NCI-H1930 (cell line): ENCODE measurements at places on chromosomes 7 and 10.

DNA sequence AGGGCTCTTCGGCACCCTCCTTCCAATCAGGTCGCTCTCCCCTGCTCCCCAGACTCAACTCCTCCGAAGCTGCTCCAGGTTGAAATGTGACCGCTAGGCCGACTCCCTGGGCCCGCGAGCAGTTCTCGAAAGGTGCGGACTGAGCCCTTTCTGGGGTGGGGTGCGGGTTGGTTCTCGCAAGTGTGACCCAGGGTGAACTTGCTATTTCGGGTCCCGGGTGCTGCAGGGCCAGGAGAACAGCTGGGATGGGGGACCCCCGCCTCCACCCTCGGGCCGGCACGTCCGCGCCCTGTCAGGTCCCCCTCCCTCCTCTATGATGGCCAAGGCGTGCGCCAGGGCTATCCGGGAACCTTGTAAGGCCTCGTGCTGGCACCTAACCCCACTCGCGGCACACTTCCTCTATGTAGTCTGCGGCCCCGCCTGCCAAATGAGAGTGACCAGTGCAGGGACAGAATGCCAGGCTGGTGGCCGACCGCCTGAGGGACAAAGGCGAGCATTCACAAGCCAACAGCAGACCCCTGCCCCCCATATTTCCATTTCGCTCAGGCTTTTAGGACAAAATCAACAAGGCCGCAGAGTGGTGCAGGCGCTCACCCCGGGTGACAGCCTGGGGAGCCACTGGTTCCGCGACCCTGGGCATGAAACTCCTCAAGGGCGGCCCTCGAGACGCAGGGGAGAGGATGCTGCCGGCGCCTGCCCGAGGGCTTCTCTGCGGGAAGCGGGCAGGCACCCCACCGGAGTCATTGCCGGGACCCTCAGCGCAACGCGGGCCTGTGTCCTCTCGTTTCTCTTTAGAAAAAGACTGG, 13.7 kb upstream of the HOXA13 start:
- DNase-seq = no peak

DNA sequence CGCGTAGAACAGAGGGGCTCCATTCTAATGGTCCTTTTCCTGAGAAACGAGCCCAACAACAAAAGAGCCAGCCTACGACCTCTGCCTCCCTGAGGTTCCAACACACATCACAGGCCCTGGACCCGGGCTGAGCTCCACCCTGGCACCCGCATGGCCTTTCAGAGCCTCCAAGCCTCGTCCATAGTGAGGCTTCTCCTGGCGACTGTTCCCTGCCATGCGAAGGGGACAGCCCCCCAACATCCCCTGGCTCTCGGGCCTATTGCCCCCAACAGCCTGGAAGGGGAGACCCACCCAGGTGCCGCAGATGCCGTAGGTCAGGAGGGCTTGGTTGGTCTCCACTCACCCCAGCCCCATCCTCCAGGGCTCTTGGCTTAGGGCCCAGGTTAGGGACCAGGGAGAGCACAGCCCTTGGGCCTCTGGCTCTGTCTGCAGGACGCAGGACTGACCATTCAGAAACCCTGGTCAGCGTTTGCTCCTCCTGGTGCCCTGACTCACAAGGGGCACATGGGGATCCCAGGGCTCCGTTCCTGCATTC, 91.5 kb downstream of the TCERG1L start:
- no peak for DNase-seq

DNA sequence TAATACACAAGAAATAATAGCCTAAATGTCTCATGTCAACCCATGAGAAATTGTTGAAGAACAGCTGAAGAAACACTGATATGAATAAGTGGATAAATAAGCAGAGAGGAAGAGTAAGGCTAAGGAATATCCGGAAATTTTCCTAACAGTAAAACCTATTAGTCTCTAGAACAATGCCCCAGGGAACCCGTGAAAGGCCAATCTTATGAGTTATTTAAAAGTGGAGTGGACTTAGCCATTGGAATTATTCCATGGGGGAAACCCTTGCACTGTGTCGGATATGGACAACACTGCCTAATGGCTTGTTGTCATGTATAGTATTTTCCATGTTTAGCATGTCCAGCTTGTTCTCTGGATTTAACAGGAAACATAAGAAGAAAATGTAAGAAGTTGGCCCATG, 217.2 kb upstream of the PLXNA4 start:
- no peak for DNase-seq

- DNase-seq = no peak
These were observed 23.3 kb downstream of the MACC1 start for GRCh38 chr7:20193873-20194272.

- DNase-seq = no peak
These were observed 24.9 kb downstream of the RGR start for GRCh38 chr10:84269773-84270172.

- no peak for DNase-seq
These were observed 9.4 kb downstream of the STK17A start for GRCh38 chr7:43592326-43592725.

- no peak for DNase-seq
These were observed 83.9 kb downstream of the PIP4K2A start for GRCh38 chr10:22630234-22631174.

- DNase-seq = no peak
These were observed 50.4 kb downstream of the VKORC1L1 start for GRCh38 chr7:65923316-65923715.

- peak; percentile 26 for DNase-seq
These were observed 77.3 kb downstream of the LRRN3 start for GRCh38 chr7:111168182-111168581.

- no peak for DNase-seq
These were observed 63.9 kb downstream of the GFRA1 start for GRCh38 chr10:116208956-116209567.

DNA sequence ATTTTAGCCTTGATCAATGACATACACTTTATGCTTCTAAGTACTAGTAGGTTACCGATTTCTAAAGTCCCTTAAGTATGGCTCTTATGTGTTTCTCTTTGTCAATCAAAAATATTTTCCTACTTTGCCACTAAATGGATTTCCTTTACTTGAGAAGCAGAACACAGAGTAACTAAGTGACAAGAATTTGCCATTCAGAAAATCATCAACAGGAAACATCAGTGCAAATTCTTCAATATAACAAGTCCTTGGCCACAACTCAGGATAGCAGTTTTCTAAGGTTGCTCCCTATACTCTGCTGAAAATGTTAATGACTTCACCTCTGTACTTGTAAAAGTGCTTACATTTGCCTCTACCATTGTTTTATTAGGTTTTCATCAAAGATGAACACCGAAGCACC, 239.6 kb upstream of the SLC26A5 start:
- no peak for DNase-seq

DNA sequence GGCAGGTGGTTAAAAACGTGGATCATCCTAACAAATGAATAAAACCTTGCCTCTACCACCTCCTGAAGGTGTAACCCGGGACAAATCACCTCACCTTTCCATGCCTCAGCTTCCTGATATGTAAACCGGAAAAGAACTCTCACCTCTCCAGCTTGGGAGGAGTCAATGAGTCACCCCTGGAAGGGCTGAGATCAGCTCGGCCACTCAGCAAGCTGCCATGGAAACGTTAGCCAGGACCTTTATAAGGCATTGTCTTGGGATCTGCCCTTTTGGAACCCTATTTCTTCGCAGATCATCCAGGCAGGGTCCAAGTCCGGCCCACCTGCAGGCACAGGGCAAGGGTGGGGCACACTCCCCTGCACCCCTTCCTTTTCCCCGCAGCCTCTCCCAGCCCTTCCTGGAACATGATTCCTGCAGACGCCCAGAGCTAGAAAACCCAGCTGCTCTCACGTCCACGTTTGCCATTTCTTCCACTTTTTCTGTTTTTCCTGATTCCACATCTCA, 81.6 kb upstream of the PFKP start:
- DNase-seq = no peak

DNA sequence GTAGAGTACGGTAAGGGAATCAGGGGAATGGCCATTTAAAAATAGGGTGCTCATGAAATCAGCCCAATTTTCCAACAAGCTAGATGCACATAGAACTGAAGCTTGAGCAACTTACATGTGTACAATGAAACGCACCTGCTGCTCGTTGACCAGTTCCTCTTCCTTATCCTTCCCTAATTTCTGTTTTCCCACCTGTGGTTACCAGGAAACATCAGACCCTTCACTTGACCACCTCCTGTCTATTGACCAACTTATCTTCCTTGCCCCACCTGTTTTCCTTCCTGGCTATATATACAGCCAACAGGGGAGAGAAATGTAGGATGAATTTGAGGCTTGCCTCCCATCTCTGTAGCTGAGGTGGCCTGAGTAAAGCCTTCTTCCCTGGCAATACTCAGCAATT, 37.8 kb upstream of the RAPGEF5 start:
- no peak for DNase-seq

DNA sequence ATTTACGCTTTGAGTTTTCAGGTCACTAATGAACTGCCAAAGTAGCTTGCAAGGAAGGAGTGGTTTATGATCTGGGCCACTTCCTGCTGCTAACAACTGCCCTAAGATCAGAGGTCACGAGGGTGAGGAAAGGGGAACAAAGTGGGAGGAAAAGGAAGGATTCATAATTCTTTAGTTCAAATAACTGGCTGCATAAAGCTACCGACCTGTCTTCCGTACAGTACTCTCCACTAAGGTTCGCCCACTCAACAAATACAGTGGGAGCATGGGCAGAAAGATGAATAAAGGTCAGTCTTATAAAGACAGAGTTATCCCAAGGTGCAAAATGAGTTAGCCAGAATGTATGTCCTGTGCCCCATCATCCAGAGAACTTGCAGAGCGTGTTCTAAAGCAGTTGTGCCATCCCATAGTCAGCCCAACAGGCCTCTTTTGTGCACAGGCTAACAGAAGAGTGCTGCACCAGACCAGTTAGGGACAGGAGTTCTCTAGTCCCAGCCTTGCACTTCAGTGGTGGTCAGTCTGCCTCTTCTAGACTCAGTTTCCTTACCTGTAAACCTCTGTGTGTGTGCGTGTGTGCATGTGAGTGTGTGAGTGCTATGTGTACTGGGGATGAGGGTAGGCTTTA, 65.9 kb downstream of the CREB3L2 start:
- no peak for DNase-seq

DNA sequence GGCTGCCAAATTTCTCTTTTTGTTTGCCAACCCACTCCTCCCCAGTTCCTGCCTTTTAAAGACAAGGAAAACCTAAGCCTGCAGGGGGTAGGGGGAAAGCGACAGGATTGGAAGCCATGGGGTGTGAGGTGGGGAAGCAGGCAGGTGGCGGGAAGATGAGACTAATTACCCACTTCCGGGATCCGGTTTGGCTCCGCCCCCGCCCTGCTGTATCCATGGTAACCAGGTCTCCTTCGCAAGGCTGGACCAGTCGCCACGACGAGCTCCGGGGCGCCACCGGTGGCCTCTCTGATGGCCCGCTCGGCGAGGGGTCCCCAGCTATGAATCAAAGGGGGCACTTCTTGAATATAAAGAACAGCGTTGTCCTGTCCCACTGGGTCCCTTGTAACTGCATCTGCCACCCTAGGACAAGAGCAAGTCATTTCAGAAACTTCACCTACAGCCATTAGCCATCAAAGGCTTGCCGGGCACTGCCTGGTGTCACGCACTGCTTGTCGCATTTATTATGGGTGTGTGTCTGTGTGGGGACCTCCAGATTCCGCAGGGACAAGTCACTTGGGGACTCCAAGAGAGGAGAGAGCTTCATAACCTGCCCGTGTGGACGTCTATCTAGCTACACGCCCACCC, 55.4 kb upstream of the LMTK2 start:
- DNase-seq = peak; percentile 85

GRCh38 chr10:69418052-69418752, 1.5 kb upstream of the TACR2 start:
- no peak for DNase-seq

- DNase-seq = no peak
These were observed 43.5 kb downstream of the CLEC2L start for GRCh38 chr7:139566736-139567646.

- DNase-seq = no peak
These were observed 47.4 kb downstream of the PRPF18 start for GRCh38 chr10:13634207-13634606.

DNA sequence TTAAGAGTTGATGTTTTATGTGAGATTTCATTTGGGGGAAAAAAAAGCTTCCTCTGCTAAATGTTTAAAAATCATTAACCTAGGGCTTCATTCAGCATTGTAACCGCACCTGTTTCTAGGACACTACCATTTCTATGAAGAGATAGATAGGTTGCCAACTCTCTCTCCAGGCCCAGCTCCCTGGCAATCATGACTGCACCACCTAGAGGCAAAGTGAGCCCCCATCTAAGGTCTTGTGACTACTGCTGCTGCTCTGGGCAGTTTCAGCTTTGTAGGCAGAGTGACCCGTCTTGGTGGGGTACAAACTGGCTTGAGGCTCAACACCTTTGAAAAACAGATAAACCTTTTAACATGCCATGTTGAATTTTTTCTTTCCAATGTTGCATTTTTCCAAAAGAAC, 27.3 kb upstream of the MRC1 start:
- no peak for DNase-seq

GRCh38 chr7:35780070-35780469, 20.8 kb upstream of the SEPTIN7 start:
- DNase-seq = no peak

DNA sequence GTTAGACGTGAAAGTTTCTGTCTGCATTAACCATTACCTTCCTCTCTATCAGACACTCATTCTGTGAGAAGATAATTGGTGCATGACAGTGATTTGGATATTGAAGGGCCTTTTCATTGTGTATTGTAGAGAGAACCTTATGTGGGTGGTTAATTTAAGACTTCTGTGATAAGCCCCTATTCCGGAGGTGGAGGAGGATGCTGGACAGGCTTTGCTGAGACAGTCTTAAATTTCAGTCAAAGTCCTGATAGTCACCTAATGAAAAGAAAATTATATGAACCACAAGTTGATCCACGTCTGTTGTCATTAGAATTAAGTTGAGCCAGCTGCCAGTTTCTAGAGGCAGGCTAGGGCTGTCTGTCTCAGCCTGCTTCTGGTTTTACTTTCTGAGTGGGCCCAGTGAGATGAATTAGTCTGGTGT, 62.9 kb downstream of the CELF2 start:
- DNase-seq = no peak

GRCh38 chr10:86511027-86511865, 10.3 kb downstream of the WAPL start:
- no peak for DNase-seq

DNA sequence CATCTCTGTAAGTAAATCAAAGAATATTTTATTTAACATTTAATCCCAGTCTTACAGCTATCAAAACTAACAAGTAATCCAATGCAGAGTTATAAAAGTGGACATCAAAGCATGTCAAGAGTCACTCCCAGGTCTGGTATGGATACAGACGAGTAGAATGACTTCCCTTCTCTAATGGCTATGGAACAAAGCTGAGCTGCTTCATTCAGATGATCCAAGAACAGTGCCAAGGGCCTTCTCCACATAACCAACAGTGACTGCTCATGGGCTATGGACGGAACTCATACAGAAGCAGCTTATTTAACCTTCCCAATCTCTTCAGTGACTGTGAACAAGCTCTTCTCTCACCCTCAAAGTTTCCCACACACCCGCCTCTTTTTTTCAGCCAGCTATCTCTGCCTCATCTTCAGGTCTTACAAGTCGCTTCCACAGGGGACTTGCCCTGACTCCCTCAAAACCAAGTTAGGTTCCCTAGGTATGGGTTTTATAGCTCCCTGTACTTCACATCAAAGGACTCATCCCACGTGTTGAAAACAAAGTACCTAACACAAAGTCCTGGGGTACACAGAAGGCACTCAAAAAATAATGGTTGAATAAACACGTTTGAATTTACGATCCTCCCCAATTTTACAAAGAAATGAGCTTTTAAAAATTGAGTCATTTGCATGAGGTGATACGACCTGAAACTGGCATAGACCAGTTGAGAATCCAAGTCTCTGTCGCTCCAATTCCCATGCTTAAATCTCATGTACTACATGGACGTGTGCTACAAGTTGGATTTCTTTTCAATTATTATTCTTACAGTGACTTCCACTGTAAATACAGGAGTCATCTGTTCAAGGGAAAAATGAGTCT, 3.1 kb downstream of the USP6NL start:
- DNase-seq = no peak
